ENCODE measurements at places on chromosomes 2 and 18.

GRCh38 chr2:17156086-17156485, 362.2 kb downstream of the RAD51AP2 start:
- DNase-seq: no peak

- DNase-seq: no peak
Measured at GRCh38 chr2:217717646-217718045, 285.1 kb downstream of the TNS1 start.

DNA sequence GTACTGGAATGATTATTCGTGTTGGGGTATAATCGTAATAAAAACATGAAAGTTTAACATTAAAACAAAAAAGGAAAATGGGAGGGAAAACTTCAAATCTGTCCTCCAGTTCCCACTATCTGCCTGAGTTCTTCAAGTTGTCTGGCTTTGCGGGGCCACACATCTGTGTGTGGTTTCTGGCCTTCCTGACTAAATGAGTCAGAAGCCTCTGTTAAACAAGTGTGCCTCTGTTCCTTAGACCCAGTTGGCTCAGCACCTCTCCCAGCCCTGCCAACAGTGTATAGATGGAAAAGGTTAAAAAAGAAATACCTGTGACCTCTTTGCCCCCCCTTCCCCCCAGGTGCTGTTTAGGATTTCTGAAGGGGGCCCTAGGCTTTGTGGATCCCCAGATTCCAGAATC, 30.2 kb downstream of the XDH start:
- DNase-seq: no peak

- DNase-seq: no peak
Measured at GRCh38 chr2:158482594-158482993, 25.8 kb downstream of the PKP4 start.

- DNase-seq: no peak
Measured at GRCh38 chr2:100670232-100670631, 107.4 kb downstream of the PDCL3 start.

DNA sequence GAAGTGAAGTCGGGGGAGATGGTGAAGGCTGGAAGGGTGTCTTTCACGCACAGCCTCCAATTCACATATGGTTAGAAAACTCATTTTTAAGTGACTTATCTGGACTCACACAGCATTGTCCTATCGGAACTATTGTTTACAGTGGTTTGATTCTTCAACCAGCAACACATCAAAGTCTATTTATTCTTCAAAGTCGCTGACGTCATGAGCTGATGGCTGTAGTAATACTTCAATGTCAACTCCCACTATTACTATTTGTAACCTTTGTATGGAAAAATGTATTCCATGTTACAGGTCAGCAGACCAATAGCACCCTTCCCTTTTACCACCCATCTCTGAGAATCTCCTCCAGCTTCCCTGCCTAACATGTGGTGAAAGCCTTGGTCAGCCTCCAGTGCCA, 47.8 kb upstream of the TMEM163 start:
- no peak for DNase-seq

- DNase-seq: no peak
Measured at GRCh38 chr2:61438670-61439069, 32.2 kb downstream of the USP34 start.

GRCh38 chr2:67733517-67733916, 329.3 kb downstream of the C1D start:
- DNase-seq: no peak

GRCh38 chr2:176704282-176704858, 435.1 kb downstream of the MTX2 start:
- no peak for DNase-seq

- DNase-seq: no peak
Measured at GRCh38 chr2:201996006-201996405, 37.6 kb upstream of the FZD7 start.

DNA sequence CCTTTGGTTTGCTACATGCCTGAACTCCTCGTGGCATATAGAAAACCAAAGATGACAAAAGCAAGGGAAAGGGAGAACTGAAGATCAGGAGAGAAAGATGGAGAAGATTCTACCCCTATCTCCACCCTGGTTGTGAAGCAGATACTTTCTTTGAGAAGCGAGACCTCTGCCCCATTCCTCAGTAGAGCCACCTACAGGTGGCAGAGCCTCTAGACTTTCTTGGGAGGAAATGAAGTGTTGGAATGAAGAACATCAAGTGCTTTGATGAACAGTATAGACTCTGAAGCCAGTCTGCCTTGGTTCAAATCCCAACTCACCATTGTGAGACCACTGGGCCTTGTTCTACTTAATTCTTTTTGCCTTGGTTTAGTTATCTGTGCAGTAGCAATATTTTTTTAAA, 348.8 kb upstream of the ETAA1 start:
- no peak for DNase-seq

DNA sequence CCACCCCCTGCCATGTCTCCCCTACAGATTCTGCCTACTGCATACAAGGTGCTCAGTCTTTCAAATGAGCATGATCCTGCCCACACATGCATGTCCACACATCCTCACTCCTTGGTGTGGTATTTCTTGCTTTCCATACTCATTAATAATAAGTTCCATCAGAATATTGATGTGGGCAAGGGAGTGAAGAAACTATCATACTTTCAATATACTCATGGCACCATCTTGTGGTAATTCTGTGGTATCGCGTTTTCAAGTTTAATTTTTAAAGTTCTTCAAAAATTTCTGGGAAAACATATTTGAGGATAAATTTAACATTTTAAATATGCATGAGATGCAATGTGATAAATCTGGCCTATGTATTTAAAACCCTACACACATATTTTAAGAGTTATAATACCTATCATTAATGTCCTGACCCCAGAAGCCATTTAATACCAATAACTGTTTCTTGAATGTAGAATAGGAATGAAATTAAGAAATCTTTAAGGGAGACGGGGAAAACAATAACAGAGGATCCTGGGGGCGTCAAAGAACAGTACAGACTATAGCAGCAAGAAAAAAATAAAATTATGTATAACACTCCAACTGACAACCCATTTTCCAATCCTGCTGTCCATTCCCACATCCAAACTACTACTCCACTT, 110.1 kb downstream of the ZNF385B start:
- DNase-seq: no peak

DNA sequence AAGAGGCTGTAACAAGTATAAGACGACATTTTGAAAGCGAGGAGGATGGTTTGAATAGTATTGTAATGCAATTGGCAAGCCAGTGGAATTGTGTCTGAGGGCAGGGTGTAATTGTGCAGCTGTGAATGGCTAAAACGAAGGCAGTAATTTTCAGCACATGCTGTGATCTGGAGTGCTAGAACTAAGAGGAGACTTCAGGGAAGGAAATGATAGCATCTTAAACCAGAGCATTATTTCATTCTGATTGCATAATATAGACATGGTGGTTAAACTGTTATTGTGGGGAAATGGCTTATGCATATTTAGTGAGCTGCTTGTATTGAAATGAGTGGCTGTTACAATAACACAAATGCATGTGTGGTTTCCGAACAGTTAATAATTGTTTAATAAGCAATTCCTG, 36.3 kb downstream of the THSD7B start:
- no peak for DNase-seq

GRCh38 chr2:117933884-117934354, 80.0 kb downstream of the CCDC93 start:
- no peak for DNase-seq

- no peak for DNase-seq
Measured at GRCh38 chr2:25387876-25388449, 46.2 kb upstream of the DNMT3A start.

- no peak for DNase-seq
Measured at GRCh38 chr2:228181098-228182019, at the start of gene SPHKAP. SPHKAP (minus strand) TSS chr2:228181687; CDS start chr2:228181598, 89 bp downstream.

GRCh38 chr2:119261493-119262225, 38.0 kb downstream of the STEAP3 start:
- no peak for DNase-seq

DNA sequence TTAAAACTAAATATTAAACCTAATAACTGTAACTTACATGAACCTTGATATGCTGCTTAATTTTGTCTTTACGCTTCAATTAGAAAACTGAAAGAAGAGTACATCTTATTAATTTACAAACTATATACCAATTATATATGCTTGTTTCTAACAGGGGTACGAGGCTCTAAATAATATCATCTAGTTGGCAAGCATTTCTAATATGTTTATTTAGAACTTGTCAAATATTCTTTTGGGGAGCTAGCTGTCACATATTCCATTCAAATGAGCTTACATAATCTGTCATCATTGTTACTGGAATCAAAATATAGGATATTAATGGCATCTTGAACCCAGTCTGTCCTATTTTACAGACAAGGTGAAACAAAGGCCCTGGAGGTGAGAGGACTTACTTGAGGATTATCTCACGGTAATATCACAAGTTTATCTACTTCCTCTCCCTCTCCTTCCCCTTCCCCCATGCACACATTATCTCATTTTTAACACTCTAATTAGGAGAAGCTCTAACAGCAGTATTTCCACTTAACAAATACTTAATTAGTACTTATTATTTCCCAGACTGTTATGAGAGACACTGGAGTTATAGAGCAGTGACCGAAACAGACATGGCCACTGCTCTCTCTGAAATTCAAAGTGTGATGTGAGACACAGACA, 3.5 kb downstream of the PRKD3 start:
- DNase-seq: no peak

GRCh38 chr2:112942654-112943002, 31.7 kb downstream of the IL37 start:
- no peak for DNase-seq

- DNase-seq: no peak
Measured at GRCh38 chr18:3970929-3971328, 484.2 kb downstream of the DLGAP1 start.

DNA sequence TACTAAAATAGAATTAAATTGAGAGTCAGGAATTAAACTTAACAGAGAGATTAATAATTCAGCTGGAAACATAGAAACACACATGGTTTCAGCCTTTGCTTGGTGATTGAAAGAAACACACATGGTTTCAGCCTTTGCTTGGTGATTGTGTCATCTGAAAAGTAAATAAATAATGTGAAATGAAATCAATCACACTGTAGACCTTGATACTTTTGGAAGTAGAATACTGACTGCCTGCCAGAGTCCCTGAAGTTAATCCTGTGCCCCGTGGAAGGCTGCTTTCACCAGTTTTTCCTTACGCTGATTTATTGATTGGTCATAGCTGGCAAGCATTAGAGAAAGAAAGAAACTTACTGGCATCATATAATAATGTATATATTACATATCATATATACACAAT, 1252.7 kb upstream of the FAM98A start:
- no peak for DNase-seq

DNA sequence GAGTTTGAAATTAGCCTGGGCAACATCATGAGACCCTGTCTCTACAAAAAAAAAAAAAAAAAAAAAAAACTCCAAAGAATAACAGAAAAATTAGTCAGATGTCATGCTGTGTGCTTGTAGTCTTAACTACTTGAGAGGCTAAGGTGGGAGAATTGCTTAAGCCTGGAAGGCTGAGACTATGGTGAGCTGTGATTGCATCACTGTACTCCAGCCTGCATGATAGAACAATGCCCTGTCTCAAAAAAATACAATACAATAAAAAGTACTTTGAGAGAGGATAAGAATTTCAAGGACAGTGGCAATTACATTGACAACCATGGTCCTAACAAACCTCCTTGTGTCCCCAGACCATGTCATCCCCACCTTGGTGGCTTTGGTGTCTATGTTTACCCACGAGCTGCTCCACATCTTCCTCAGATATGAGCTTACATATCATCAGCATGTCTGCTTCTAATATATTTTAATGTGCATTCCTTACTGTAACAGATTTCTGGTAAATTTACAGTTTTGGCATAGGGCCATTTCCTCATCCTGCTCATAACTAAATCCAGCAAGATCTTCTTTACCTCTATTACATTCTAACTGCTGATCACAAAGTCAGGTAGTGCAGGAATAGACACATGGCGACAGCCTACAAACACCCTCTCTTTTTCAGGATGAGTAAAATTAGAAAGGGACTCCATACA, 437.7 kb upstream of the HNRNPA3 start:
- no peak for DNase-seq

GRCh38 chr2:226766352-226767055, 33.1 kb downstream of the IRS1 start:
- DNase-seq: no peak

DNA sequence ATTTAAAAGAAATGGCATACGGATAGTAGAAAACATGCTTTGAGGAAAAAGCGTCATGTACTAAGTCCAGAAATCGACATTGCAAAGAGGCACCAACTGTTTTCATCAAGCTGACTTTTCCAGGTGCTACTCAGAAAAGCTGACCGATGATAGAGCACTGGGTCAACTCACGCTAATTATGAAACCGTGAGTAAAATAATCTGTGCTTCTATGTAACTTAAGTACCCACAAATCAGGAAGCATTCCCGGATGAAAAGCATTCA, 353 bp upstream of the NUP35 start:
- DNase-seq: no peak

- no peak for DNase-seq
Measured at GRCh38 chr2:169011698-169012097, 19.4 kb downstream of the ABCB11 start.

DNA sequence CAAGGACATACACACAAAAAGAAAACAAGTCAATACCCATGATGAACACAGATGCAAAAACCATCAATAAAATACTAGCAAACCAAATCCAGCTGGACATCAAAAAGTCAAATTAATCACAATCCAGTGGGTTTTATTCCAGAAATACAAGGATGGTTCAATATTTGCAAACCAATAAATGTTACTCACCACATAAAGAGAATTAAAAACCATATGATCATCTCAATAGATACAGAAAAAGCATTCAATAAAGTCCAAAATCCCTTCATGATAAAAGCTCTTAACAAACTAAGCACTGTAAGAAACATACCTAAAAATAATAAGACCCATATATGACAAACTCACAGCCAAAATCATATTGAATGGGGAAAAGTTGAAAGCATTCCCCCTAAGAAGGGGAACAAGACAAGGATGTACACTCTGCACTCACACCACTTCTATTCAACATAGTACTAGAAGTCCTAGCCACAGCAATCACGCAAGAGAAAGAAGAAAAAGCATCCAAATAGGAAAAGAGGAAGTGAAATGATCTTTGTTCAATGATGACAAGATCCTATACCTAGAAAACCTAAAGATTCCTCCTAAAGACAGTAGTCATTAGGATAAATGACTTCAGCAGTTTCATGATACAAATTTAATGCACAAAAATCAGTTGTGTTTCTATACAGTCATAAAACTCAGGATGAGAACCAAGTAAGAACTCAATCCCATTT, 62.6 kb downstream of the TRAPPC8 start:
- no peak for DNase-seq

DNA sequence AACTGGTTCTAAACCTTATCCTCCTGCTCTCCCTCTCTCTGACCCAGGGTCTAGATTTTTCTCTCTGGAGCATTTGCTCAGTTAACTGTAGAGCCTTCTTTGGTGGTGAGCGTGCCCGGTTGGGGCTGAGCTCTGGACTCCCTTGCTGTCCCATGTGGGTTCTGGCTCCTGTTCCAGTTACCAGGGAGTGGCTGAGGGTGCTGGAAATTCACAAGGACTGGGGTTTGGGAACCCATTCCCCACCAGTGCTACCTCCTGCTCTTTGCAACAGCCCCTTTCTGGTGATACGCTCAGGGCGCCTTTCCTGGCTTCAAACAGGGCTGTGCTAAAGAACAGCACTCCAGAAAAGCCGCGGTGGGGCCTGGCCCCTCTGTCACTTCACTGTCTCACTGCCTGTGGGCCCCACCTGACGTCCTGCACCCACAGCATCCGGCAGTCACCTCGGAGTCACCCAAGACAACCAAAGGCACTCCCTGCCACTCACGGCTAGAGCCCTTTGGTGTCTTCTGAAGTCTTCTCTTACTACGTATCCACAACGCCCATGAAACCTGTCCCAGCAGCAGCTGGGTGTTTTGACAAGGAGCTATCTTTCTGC, 41.3 kb downstream of the CAPN13 start:
- no peak for DNase-seq

- no peak for DNase-seq
Measured at GRCh38 chr18:46555724-46556123, 101.3 kb downstream of the LOXHD1 start.

GRCh38 chr2:225735844-225736243, 336.3 kb downstream of the NYAP2 start:
- no peak for DNase-seq

Measured in CD4-positive, alpha-beta T cell treated with Interferon gamma for 1 hour (primary cell).